ENCODE measurements at places on chromosomes 7 and 10. TPM values are rescaled to one million over a fixed set of nuclear protein-coding genes. Genes with fewer than 3 reads are reported as not detected.

Gene ANKRD22
- polyA plus RNA-seq: not detected

Gene TSPAN13
- polyA plus RNA-seq: 264 TPM

Gene DPCD
- polyA plus RNA-seq: 1.4 TPM

Gene DENND2A
- polyA plus RNA-seq: 0.98 TPM

Gene MAT1A
- not detected for polyA plus RNA-seq

Gene PTPRN2
- polyA plus RNA-seq: 4.4 TPM

Gene SPDYE2B
- polyA plus RNA-seq: 0.43 TPM

Gene CFTR
- not detected for polyA plus RNA-seq

Gene CLIP2
- 1.0 TPM for polyA plus RNA-seq

Gene OLAH
- polyA plus RNA-seq: not detected

Gene NPFFR1
- polyA plus RNA-seq: not detected

Gene IQUB
- polyA plus RNA-seq: not detected

Gene ATG9B
- polyA plus RNA-seq: 7.6 TPM
